ENCODE measurements at places on chromosomes 7 and 10. TPM values are rescaled to one million over a fixed set of nuclear protein-coding genes. Genes with fewer than 3 reads are reported as not detected.

OGDH gene
- 500 TPM for total RNA-seq

COL28A1 gene
- total RNA-seq: 1.2 TPM

RNF148 gene
- total RNA-seq: 0.45 TPM

MMD2 gene
- total RNA-seq: not detected

RPEL1 gene
- not detected for total RNA-seq

GPR26 gene
- total RNA-seq: not detected

HTR5A gene
- not detected for total RNA-seq

ZNF138 gene
- 5.0 TPM for total RNA-seq

PDZD7 gene
- total RNA-seq: 0.17 TPM

COMMD3 gene
- 76.8 TPM for total RNA-seq

RPP30 gene
- 30.4 TPM for total RNA-seq

CREM gene
- 91.7 TPM for total RNA-seq

ABCB1 gene
- total RNA-seq: 7.1 TPM

AOAH gene
- 19.5 TPM for total RNA-seq

DIP2C gene
- 27.6 TPM for total RNA-seq

GRCh38 chr10:118272767-118273166, 69.4 kb downstream of the FAM204A start:
- DNase-seq: no peak

- no peak for DNase-seq
These were observed 48.8 kb upstream of the PSAP start for GRCh38 chr10:71899665-71900412.

DNA sequence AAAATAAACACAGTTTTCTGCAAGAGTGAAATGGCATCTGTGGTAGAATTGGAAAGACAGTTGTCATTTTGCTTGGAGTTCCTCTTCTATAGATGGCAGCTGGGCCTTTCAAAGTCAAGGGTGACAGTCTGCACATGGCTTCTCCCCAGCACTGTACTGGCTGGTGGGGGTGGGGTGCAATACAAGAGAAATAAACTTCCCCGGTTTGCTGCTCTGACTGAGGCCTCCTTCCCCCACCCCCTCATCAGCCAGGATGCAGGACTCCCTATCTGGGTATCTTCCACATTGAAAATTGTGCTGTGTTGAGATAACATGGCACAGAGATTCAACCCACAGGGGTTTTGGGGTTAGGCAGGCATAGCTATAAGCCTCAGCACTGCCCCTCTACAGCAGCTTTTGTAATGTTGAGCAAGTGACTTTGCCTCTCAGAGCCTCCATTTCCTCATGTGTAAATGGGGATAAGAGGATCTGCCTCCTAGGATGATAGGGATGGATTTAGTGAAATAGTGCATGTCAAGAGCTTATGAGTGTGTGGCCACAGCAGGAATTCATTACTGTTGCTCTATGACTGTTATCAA, 85.8 kb upstream of the WDR11 start:
- DNase-seq: no peak

GRCh38 chr7:158327571-158328180, 259.9 kb downstream of the PTPRN2 start:
- DNase-seq: no peak

DNA sequence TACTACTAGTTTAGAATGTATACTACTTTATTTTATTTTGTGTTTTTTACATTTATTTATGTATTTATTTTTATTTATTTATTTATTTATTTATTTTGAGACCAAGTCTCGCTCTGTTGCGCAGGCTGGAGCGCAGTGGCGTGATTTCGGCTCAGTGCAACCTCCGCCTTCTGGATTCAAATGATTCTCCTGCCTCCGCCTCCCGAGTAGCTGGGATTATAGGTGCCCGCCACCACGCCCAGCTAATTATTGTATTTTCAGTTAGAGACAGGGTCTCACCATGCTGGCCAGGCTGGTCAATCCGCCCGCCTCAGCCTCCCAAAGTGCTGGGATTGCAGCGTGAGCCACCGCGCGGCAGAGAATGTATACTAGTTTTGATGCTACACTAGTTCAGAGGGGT, 2.0 kb upstream of the PARD3 start:
- DNase-seq: no peak

- DNase-seq: no peak
These were observed 1.4 kb upstream of the PLEKHA1 start for GRCh38 chr10:122373108-122373507.

DNA sequence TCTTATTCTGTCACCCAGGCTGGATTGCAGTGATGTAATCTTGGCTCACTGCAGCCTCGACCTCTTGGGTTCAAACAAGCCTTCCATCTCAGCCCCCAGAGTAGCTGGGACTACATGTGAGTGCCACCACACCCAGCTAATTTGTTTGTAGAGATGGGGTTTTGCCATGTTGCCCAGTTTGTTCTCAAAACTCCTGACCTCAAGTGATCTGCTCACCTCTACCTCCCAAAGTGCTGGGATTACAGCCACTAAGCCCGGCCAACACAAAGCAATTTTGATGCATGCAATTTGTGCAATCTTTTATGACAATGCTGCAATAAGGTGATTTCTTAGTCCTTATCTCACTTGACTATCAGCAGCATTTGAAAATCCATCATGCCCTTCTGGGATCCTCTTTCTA, 333.1 kb downstream of the FRMD4A start:
- no peak for DNase-seq

DNA sequence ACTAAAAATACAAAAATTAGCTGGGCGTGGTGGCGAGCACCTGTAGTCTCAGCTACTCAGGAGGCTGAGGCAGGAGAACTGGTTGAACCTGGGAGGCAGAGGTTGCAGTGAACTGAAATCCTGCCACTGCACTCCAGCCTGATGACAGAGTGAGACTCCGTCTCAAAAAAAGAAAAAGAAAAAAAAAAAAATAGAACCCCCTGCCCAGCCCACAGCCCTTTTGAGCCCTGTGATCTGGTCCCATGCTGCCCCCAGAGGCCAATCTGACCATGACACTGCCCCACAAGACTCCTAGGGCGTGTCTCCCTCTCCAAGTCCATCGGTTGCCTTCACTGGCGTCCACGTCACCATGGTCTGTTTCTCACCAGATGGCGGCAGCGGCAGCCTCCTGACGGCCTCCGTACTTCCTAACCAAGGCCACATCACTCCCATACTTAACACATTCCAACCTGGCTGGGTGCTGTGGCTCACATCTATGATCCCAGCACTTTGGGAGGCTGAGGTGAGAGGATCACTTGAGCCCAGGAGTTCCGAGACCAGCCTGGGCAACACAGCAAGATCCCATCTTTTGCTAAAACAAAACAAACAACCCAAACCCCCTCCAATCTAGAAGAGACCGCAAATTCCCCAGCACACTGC, 18.0 kb downstream of the STX1A start:
- DNase-seq: no peak

DNA sequence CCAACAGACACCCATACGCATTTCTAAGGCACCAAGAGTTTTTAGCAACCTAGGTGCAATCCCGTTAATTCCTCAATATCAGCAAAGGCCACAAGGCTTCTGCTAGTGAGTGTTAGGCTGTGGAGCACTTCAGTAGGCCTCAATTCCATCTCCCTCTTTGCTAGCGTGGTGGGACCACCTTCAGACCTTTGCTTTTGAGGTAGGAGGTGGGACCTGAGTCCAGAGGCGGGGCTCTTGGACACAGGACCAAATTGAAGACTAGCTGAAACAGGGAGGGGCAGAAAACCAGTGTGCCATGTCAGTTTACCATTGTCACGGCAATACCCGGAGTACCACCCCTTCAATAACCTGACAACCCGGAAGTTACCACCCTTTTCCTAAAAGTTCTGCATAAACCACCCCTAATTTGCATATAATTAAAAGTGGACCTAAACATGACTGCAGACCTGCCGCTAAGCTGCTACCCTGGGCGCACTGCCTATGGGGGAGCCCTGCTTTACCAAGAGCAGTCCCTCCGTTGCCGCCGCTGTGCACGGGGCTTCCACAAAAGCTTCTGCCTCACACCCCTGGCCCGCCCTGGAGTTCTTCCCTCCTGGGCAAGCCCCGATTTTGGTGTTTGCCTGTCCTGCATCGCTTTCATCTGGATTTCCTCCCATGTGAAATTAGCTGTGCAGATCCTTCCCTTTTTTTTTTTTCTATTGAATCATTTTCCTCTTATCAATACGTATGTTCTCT, 41.1 kb upstream of the EN2 start:
- DNase-seq: no peak

DNA sequence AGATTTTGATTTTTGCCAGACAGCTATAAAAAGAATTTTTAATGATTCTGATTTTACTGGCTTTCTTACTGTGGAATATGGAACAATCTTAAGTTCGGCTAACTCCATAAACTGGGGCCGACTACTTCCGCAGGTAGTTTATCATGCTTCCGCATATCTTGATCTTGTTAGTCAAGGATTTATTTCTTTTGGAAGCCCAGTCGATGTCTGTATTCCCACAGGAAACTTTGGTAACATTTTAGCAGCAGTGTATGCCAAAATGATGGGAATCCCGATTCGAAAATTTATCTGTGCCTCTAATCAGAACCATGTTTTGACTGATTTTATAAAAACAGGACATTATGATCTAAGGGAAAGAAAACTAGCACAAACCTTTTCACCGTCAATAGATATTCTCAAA, 8.1 kb downstream of the THNSL1 start:
- no peak for DNase-seq

DNA sequence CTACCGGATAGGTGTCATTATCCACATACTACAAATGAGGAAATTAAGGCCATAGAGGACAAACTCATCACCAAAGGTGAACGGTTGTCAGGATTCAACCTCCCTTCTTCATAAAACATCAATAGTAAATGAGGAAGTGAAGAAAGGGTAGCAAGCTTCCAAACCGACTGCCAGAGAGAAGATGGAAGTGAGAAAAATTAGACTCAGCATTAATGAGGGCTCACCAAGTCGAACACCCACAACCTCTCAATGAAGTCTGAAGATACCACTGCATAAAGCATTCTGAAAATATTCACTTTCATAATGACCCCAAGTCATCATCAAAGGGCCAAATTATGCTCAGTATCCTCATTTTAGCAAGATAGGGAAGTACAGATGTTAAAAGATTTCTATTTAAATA, 29.6 kb downstream of the ABCB4 start:
- DNase-seq: no peak

GRCh38 chr10:69802424-69803161, 887 bp downstream of the COL13A1 start:
- DNase-seq: peak; percentile 57

- DNase-seq: no peak
These were observed at the start of gene GRIFIN for GRCh38 chr7:2476298-2476697. TSS of gene GRIFIN (minus strand) at chr7:2476398. CDS start at chr7:2476383, 15 bp downstream.

DNA sequence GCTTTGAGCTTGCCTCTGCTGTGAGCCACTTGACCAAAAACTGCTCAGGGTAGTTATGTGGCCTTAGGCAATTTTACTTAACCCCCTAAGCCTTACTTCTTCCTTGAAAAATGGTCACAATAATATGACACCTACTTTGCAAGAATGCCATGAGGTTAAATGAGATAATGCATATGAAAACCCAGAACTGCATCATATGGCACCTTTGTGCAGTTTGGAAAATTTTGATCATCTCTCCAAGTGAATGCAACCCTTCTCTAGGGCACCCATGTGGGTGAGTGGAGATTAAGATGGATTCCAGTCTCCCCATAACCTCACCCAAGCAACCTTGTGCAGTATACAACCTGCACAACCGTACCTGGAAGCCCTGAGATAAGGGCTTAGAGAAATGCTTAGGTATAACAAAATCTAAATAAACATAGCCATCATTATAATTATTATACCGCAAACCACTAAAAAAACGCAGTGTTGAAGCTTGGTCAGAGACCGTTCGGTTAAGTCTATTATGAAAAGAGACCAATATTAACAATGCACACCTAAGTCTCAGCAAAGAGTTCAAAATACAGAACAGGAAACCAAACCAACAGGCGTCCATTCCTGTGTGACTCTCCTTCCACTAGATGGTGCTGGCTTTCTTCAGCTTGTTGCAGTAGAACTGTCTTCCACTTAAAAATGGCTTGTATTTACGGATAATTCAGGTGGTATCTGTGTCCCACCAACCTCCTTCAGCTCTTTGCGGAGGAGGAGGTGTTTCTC, 21.0 kb upstream of the ASB15 start:
- peak; percentile 26 for DNase-seq

- no peak for DNase-seq
These were observed 4.9 kb upstream of the GRID2IP start for GRCh38 chr7:6556196-6556595.

- no peak for DNase-seq
These were observed 91.1 kb downstream of the CH25H start for GRCh38 chr10:89115876-89116627.

GRCh38 chr7:31311552-31311951, 29.0 kb downstream of the NEUROD6 start:
- DNase-seq: no peak

DNA sequence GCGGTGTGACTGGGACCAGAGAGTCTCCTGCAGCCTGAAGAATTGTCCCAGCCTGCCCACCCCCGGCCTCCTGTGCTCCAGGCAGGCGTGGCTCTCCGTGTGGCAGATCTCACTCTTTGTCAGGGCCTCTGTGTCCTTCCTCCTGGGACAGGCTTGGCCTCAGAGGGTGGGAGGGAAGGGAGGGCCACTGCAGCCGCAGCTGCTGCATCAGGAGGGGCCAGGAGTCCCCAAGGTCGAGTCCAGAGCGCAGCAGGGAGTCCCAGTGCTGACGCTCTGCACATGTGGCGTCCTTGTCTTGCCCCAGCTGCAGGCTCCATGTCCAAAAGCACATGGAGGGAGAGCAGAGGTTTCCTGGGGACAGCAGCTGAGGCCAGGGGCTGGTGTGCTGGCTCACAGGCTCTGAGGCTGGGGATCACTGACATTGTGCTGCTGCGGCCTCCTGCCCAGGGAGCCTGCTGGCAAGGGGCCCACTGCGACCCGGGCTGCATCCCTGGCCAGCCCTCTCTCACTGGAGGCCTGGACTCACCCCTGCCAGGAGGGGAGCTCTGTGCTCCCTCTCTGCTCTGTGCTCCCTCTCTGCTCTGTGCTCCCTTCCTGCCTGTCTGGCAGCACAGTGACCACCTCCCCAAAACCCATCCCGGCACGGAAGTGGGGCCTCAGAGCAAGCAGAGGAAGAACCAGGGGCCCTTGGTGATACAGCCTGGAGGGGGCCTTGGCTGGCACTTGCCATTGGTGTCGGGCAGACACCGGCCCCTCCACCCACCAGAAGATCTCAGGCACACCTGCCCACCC, 114.6 kb upstream of the RET start:
- peak; percentile 51 for DNase-seq
